Activated naive CD4-positive, alpha-beta T cell treated with anti-CD3 and anti-CD28 coated beads for 36 hours (primary cell): ENCODE measurements at places on chromosomes 11 and 22.

DNA sequence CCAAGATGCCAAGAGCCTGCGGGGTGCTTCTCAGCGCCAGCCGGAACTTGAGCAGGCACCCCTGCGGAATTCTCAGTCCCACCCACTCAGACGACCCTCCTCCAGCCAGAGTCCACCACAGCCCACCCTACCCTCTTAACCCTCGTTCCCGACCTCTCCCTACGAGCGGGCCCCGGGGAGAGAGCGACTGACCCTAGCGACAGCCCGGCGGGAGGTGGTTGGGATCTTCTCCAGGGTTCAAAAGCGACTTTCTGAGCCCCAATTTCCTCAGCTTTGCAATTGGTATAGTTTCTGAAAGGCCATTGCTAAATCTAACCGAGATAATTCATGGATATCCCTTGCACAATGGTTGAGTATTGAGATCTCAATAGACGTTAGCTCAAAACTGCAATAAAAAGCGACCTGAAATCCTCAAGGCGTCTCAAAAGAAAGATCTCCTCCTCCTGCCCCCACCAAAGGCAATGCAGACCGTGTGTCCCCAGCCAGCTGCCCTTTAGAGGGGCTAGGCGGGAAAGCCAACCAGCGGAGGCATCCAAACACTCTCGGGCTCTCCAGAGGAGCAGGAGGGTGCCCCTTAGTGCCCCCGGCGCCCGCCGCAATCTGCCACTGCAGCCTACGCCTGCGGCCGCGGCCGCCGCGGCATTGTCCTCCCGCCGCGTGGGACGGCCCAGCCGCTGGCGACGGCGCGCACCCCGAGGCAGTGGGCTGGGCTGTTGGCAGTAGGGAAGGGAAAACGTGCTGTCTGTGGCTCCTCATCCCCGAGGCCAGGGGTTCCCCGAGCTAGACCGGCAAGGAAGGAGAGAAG is 1.5 kb upstream of the SLC6A5 start:
- DNase-seq, result no peak

DNA sequence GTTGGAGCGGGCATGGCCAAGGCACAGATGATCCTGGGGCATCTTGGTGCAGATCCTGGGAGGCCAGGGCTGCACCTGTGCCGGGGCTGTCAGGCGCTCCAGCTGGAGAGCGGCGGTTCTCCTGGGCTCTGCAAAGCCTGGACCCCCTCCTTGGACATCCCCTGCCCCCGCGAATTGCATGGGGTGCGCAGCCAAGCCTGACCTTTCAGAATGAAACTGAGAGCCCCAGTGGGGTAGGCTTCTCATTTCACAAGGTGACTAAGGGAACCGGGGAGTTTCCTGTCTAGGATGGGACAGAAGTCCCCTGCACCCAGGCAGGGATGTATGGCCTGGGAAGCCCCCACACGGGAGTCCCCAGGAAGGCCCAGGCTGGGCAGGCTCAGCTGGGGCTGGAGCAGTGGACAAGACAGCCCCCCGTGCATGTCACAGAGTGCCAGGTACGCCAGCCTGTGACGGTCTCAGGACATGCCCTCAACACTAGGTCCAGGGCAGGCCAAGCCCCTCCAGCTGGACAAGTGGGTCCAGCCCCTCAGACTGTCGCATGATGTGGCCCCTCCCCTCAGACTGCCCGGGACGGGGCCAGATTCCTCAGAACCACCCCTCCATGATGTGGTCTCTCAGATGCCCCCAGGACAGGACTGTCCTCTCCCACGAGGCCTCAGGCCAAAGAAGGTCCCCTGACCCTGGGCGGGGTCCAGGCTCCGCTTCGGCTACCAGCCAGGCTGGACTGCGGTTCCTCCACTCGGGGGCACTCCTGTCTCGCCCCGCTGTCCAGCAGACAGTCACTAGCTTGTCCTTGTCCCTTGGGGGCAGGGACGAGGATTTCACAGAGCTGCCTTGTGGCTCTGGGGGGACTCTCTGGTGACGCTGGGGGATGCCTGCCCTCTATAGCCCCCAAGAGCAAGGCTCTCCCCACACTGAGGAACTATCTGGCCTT is 2.3 kb downstream of the LSP1 start:
- peak; percentile 80 for DNase-seq

GRCh38 chr11:3162410-3163240 is 2.5 kb downstream of the OSBPL5 start:
- no peak for DNase-seq

- no peak for DNase-seq
Measured at GRCh38 chr11:93209466-93209865, 11.7 kb upstream of the SLC36A4 start.

- no peak for DNase-seq
Measured at GRCh38 chr11:117839936-117840813, 15.6 kb upstream of the FXYD2 start.

DNA sequence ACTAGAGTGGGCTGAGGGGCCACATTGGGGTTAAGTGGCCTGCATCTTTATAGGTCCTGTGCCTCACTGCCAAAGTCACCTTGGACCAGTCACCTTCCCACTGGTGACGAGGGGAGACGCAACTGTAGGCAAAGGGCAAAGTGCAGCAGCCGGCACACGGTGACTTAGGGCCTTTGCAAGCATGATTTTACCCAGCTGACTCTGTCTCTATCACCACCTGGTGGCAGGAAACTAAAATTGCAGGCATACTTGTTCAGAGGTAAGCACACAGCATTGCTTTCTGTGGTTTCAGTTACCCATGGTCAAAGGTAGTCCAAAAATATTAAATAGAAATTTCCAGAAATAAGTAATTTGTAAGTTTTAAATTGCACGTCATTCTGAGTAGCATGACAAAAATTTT is 1164.4 kb downstream of the BRD1 start:
- peak; percentile 12 for DNase-seq

- DNase-seq, result no peak
Measured at GRCh38 chr11:115959081-115959486, 454.9 kb upstream of the CADM1 start.

GRCh38 chr11:82903843-82904586 is 2.5 kb downstream of the DDIAS start:
- no peak for DNase-seq

- peak; percentile 90 for DNase-seq
Measured at GRCh38 chr22:17158568-17159503, at the start of gene HDHD5. Gene HDHD5, minus strand, starts transcription at chr22:17159277. Its CDS starts 26 bp downstream, at chr22:17159251.

- DNase-seq, result no peak
Measured at GRCh38 chr11:96307776-96308140, 35.2 kb downstream of the MAML2 start.

- peak; percentile 70 for DNase-seq
Measured at GRCh38 chr11:12288212-12288930, 89.0 kb upstream of the PARVA start.

DNA sequence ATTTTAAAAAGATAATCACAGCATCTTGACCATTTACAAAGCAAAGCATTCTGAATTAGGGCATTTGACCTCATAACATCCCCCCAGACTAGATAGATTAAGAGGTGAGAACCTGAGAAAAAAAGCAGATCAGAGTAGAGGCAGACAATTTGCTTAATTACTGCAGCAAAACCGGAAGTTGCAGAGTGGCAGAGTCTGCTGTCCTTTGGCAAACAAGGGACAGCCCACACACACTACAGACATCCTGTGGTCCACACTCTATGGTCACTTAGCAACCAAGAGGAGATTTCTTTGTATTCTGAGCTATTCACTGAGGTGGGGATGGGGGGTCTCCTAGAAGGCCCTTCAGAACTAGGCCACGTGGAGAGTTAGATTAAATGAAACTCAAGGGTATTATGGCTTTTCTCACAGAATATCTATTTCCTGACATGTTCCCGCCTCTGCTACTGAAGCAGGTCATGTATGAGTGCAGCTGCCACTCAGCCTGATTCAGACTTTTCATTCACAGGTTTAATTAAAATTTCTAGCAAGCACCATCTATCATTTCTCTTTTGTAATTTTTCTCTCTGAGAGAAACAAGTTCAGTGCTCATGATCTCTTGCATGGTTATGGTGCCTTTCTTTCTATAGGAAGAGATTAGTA is 48.5 kb downstream of the SVIP start:
- DNase-seq, result no peak

DNA sequence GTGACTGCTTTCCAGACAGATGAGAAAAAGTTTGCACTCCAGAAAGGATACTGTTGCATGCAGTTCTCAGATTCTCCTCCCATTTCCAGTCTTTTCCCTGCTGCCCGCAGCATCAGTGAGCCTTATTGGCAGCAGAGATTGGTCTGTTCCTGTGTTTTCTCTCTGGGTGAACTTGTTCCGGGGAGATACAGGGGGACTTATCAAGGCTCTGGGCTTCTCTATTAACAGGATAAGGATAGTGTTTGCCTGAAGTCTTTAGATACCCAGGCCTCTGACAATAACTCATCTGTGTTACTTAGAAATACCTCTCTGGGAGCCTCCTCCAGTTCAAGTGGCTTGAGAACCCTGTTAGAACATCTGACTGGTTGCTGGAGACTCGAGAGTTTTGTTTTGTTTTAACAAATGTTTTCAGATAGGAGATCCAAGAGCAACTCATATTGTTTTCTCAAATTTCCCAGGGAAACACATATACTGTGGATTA is 154.7 kb downstream of the BLID start:
- DNase-seq, result no peak

DNA sequence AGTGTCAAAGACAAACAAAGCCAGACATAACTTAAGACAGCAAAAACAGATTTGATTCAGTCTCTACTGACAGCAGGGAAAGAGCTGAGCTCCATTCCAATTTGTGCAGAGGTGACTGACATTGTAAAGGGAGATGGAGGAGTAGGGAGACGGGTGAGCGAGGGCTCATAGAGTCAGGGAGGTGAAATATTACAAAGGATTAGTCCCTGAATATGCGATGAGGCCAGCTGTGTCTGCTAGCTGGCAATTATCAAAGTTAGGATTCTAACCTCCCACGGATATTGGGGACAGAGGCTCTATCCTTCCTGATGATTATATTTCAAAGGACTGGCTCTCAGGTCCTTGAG is 8.3 kb downstream of the PLAAT2 start:
- no peak for DNase-seq

GRCh38 chr11:12266132-12266531 is 111.2 kb upstream of the PARVA start:
- no peak for DNase-seq

GRCh38 chr11:60780065-60780464 is 5.1 kb upstream of the MS4A10 start:
- no peak for DNase-seq
